ENCODE measurements at places on chromosomes 1 and 21. TPM values are rescaled to one million over a fixed set of nuclear protein-coding genes. Genes with fewer than 3 reads are reported as not detected.

Gene OR2T11
- total RNA-seq: not detected

Gene SMPDL3B
- total RNA-seq: 1.1 TPM

Gene AGMAT
- total RNA-seq: 6.7 TPM

Gene BARHL2
- not detected for total RNA-seq

Gene AGO4
- total RNA-seq: 4.1 TPM

Gene TMEM52
- 1.2 TPM for total RNA-seq

Gene CA6
- total RNA-seq: not detected

Gene PRAMEF27
- not detected for total RNA-seq

Gene PIGC
- 38.2 TPM for total RNA-seq

Gene HUNK
- 1.4 TPM for total RNA-seq

Gene SHE
- total RNA-seq: 0.16 TPM

Gene TSPAN2
- total RNA-seq: 1.3 TPM

Gene SYPL2
- total RNA-seq: 0.13 TPM

Gene OR2L5
- total RNA-seq: not detected

Gene PFKFB2
- 5.4 TPM for total RNA-seq

Gene SAMD11
- 21.2 TPM for total RNA-seq

Gene SPEN
- total RNA-seq: 35.4 TPM

Gene PROK1
- not detected for total RNA-seq

Gene DENND2D
- 1.0 TPM for total RNA-seq

Gene PM20D1
- total RNA-seq: not detected

Gene EVA1B
- 10.7 TPM for total RNA-seq

Gene REN
- total RNA-seq: not detected

Gene NEGR1
- not detected for total RNA-seq

Gene SMCP
- total RNA-seq: not detected

Gene KRTAP7-1
- not detected for total RNA-seq

Gene HPDL
- total RNA-seq: 3.8 TPM

Gene PEAR1
- 7.0 TPM for total RNA-seq

Gene MYBPHL
- not detected for total RNA-seq

Gene KCNE2
- not detected for total RNA-seq

Gene PRR9
- 0.05 TPM for total RNA-seq

Gene FMOD
- total RNA-seq: not detected

Gene KCNK1
- 19.5 TPM for total RNA-seq

Gene FOXD2
- 0.39 TPM for total RNA-seq

Gene OR10K1
- total RNA-seq: not detected

Gene SLC30A10
- 0.03 TPM for total RNA-seq

Gene CLEC20A
- not detected for total RNA-seq

Gene NUF2
- 25.2 TPM for total RNA-seq

Gene CCDC181
- total RNA-seq: 0.11 TPM

Gene RGS8
- not detected for total RNA-seq

Gene ACKR1
- total RNA-seq: not detected

Gene PAFAH2
- total RNA-seq: 7.7 TPM

Gene LDLRAD2
- 0.14 TPM for total RNA-seq

Gene PRMT6
- total RNA-seq: not detected

Gene KISS1
- total RNA-seq: 0.38 TPM

Gene TSTD1
- total RNA-seq: 0.48 TPM

Gene PER3
- total RNA-seq: 0.77 TPM

Gene SEMA4A
- 0.37 TPM for total RNA-seq

Gene GJC2
- 0.52 TPM for total RNA-seq

Gene WNT3A
- 0.05 TPM for total RNA-seq

Gene CELA3B
- total RNA-seq: not detected

Gene YIPF1
- 11.7 TPM for total RNA-seq

Gene SYDE2
- total RNA-seq: 0.94 TPM

Gene TSACC
- 2.0 TPM for total RNA-seq

Gene LCA5L
- 1.3 TPM for total RNA-seq

Gene TDRD5
- 0.03 TPM for total RNA-seq

Gene ZNF683
- not detected for total RNA-seq

Gene STUM
- not detected for total RNA-seq

Gene GJA5
- total RNA-seq: not detected

All from A549 treated with AZD2906 at 1 μM for 4 hours (cell line).